Activated CD4-positive, alpha-beta T cell treated with anti-CD3 and anti-CD28 coated beads, Interleukin-2, amount 50 U/mL, for 1 hour (primary cell): ENCODE measurements at places on chromosomes 16 and 17.

- peak; percentile 68 for DNase-seq
Measured at GRCh38 chr17:57833179-57833939, 16.5 kb downstream of the MRPS23 start.

DNA sequence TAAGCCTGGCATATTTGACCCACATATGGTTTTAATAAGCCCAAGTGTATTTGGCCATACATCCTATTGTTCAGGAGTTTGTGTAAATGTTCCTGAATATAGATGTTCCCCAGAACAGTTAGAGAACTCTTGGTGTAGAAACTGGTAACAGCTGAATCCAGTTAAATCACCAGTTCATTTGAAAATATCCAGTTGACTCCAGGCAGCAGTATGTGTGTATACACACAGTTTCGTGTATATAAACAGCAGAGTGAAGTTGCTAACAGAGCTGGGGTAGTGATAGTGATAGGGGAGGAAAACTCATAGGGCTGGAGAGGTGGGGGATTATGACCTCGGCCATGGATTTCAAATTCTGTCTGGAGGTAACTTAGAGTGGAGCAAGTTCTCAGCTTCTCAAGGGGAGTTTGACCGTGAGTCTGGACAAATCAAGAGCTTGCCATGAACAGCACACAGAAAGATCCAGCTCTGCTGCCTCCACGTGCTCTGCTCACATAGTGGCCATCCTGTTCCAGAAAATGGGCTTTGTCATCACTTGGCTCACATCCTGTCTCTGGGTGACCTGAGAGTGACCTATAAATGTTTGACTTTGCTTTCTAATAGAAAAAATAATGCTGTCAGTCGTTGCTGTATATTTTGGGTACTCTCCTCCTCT is 30.6 kb upstream of the MMD start:
- no peak for DNase-seq

DNA sequence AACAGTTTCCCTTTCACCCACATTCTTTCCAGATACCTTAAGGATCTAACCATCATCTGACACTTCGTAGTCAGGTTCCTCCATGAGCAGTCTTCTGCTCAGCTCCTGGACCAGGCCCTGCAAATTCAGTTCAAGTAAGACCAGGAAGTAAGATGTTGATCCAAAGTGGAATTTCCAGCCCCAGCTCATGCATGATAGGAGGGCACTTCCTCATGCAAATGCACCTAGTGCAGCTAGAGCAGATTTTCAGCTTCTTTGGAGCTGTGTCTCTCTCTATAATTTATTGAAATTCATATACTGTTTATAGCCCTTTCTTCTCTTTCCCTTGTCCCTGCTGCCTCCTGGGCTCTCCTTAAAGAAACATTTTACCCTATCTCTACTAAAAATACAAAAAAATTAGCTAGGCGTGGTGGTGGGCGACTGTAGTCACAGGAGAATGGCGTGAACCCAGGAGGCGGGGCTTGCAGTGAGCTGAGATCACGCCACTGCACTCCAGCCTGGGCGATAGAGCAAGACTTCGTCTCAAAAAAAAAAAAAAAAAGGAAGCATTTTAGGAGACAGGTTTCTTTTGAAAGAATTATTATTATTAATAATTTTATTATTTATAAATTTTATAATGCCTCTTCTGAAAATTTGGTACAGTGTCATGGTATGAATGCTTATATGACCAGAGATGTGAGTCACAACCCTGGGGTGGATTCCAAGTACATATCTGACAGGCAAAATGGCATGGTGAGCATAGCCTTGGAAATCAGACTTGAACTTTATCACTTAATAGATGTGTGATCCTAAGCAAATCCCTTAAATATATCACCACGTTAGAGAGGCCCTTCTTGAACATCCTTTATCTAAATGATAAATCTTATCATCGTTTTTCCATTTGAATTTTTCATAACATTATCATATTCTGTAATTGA is 94.3 kb downstream of the SSH2 start:
- DNase-seq = no peak

DNA sequence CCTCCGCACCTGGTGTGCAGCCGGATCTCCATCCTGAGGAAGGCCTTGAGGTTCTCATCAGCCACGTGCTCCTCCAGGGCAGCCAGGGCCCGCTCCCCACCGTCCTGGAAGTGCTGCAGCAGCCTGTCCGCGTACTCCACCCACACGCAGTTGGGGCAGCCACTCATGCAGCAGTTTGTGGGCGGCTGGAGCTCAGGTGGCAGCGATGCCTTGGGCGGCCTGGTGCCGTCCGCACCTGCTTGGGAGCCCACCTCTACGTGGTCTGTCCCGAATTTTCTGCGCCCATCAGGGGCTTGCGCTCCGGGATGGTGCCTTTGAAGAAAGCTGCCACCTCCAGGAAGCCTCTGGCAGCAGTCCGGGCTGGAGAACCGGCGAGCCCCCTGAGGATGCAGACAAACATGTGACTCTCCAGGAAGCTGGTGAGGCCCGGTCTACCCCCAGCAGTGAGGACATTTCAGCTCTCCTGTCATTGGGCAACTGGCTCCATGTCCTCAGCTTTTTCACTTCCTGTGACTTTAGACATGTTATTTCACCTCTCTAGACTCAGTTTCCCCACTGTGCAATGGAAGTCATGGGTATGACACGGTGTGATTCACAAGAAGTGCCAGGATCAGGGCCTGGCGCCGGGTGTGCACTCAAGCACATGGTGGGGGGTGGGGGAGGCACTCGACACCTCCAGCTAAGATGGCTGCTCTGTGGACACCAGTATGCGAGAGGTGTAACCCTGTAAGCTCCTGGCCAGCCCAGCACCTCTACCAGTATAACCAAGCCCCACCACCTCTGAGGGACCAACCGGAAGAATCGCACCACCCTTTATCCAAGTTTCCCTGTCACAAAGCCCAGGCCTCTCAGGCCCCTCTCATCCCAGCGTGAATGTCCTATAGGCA is 957 bp downstream of the OXLD1 start:
- DNase-seq = peak; percentile 44

DNA sequence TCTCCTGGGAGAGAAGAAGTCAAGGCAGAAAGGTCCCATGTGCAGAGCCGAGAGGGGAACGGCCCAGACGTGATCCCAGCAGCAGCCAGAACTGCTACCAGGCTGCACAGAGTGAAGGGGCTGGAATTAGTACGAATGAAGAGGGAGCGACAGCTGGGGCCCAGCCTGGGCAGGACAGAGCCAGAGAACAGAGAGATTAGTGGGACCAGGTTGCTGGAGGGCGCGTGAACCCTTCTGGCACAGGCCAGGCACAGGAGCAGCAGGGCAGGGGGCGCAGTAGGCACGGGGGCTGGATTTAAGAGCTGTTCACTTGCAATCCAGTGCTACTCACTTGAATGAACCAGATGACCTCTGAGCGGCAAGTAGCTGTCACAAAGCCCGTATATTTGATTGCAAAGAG is 66.9 kb downstream of the PLXDC1 start:
- DNase-seq = no peak

GRCh38 chr17:72215928-72216327 is 95.1 kb downstream of the SOX9 start:
- no peak for DNase-seq

GRCh38 chr16:59121411-59122261 is 387.5 kb upstream of the GOT2 start:
- no peak for DNase-seq

GRCh38 chr17:68238871-68239253 is 9.0 kb upstream of the AMZ2 start:
- DNase-seq = no peak

DNA sequence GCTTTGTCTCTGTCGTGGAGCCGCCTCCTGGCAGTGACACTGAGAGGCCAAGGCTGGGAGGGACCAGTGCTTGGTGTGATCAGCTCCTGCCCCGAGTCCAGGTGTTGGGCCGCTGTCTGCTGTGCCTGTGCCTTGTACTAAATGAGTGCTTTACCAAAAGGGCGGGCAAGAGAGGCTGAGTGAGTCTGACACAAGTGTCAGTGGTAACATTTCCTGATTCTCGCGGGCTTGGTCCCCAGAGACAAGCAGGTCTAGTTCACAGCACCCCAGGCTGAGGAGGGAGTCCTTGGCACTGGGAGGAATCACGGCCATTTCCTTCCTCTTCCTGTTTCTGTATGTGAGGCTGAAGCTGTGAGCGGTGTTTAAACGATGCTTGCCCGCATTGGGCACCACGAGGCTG is 30.2 kb downstream of the PLD6 start:
- DNase-seq = no peak

- DNase-seq = no peak
Measured at GRCh38 chr17:1709971-1710806, at the start of gene TLCD2. TLCD2 (minus strand) TSS chr17:1710377; CDS start chr17:1710242, 135 bp downstream.

DNA sequence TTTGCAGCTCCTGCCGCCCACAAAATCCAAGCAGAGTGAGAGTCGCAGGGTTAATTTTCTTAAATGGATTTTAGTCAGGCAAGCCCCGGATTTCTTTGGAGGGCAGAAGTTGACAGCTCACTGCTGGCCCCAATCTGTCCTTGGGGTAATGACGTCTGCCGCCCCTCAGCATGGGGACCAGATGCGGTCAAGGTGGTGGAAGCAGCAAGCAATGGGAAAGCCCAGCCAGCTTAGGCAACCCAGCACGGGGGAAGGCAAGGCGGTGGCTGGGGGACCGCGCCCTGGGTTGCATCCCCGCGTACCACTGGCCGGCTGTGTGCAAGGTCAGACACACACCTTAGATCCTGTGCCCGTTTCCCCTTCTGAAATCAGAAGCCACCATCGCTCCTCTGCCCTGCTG is 321.7 kb downstream of the C16orf95 start:
- no peak for DNase-seq

DNA sequence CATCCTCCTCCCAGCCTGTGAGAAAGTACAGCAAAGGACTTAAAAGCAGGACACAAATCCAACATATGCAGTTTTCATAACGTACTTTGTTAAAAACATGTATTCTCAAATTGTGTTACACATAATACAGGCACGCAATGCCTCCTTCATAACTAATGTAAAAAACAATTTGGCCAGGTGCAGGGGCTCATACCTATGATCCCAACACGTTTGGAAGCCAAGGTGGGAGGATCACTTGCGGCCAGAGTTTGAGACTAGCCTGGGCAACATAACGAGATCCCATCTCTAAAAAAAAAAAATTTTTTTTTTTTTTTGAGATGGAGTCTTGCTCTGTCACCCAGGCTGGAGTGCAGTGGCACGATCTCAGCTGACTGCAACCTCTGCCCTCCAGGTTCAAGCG is 20.4 kb downstream of the TEX2 start:
- no peak for DNase-seq

DNA sequence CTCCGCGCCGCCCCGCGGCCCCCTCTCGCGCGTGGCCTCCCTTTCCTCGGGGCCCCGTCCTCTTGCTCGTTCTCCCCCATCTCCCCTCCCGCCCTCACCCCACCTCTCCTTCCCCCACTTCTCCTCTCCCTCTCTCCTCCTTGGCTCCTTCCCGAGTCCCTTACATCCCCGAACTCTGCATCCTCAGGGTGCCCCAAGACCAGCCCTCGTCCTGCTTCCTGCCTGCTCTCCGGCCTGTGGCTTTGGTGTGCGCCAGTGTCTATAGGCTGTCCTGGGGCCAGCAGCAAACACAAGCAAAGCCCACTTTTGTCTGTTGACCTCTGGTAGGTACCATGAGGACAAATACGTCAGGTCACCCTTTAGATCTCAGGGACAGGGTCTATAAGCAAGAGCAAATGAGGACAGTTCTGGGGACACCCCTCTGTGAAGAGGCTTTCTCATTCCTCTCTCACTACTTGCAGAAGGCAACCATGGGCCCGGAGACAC is 284 bp upstream of the COPZ2 start:
- no peak for DNase-seq

- no peak for DNase-seq
Measured at GRCh38 chr17:34221411-34221810, 33.7 kb upstream of the CCL2 start.

DNA sequence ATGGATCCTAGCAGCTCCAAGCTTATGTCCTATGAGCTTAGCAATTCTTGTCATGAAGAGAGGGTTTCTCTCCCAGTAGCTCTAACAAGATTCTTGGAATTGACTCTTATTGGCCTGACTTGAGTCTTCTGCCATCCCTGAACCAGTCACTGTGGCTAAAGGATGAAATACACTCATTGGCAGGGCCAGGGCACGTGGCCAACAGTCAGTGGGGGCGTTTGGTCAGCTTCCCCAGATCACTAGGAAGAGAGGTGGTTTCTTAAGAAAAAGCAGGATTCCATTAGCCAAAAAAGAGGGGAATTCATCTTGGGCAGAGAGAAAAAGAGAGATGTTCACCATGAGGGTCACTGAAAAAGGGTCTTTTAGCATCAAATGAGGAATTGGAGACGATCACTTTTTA is 363.2 kb downstream of the SNX29 start:
- DNase-seq = no peak

DNA sequence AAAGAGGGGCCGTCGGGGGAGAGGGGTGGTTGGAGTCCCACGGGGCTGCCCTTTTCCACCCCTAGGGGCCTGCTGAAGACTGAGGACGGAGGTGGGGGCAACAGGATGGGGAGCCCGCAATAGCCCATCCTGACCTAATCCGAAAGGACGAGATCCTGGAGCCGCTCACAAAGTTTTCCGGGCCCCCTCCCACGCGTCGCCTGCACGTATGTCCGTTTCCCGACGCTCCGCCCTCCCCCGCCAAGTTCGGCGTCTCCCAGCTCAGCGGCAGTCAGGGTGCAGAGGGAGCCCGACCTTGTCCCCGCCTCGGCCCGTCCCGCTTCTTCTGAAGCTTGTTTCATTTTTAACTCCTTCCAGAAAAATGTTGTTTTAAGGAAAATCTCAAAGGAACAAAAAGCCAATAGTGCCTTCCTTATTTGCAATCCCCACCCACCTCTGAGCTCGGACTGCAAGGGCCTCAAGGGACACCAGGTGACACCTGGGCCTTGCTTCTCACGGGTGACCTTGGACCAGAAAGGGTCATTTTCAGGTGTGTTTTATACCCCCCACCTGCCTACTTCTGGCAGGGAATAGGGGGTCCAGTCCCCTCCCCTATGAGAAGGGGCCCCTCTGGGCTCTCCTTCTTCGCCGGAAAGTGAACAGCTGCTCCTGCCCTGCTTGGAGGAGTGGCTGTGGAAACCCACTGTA is 3.4 kb upstream of the ZNF423 start:
- DNase-seq = no peak

GRCh38 chr16:89656435-89657121 is 930 bp downstream of the CHMP1A start:
- DNase-seq = no peak

DNA sequence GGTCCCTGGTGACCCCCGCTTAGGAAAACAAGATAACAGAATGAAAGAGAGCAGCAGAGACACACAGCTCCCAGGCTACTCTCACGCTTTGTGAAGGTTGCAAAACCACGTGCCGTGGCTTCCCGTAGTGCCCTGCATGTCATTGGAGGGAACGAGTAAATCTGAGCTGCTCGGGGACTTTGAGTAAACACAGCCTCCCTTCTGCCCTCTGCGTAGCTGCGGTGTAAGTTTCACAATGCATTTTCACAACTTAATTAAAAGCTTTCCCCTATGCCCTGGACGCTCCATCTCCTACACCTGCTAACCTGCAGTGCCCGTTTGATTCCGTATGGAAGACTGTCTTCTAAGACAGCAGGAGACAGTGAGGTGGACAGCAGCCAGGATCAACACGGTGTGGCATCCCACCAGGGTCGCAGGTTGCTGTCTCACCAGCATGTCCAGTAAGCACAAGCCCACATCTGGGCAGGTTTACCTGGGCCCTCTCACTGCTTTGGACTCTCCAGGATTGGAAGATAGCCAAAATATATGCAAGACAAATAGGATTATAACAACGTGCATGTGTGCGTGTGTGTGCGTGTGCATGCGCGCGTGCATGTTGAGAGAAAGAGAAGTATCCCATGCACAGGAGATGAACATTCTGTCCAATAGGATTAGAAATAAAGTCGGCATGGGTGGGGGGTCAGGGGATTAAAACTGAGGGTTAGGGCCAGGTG is 116.4 kb upstream of the RCVRN start:
- DNase-seq = no peak
